ENCODE measurements at places on chromosomes 1 and 21. TPM values are rescaled to one million over a fixed set of nuclear protein-coding genes. Genes with fewer than 3 reads are reported as not detected.

DNA sequence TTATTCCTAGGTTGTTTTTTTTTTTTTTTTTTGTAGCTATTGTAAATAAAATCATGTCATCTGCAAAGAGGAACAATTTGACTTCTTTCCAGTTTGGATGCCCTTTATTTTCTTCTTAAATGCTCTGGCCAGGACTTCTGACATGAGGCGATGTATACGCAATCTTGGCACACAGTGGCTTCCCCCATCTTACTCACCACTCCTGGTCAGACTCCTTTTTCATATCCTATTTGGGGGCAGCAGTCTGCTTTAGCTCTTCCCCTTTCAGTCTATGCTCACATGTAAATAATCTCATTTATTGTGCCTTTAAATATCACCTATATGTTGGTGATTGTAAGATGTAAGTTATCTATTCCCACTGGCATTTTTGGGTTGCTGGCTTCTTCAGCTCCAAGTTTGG is 56.1 kb downstream of the SLAMF6 start:
- no peak for ATAC-seq

GRCh38 chr1:66214901-66215300 is 319.1 kb upstream of the SGIP1 start:
- ATAC-seq, result no peak

DNA sequence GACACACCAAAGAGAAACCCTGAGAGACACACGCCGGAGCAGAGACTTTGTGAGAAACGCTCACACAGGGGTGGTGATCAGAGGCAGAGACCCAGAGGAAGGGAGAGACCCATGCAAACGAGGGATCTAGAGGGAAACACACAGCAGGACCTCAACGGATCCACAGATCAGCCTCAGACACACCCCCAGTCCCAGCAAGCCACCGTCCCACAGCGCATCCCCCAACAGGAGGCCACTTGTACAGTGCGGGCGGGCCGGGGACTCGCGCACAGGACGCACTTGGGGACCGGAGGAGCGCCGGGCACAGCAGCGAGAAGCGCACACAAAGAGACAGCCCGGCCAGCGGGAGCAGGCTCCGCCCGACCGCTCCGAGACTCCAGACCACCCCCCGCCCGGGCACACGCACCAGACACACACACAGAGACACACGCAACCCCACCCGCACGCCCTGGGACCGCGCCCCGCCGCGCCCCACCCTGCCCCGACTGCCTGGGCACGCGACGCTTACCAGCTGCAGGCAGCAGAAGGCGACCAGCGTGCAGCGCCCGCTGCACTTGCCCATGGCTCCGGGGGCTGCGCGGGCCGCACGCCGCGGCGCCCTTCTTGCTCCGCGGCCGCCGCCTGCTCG is 587 bp downstream of the NKAIN1 start:
- ATAC-seq, result peak; percentile 59

- no peak for ATAC-seq
Observed at GRCh38 chr21:29145354-29145782, 14.9 kb downstream of the MAP3K7CL start.

DNA sequence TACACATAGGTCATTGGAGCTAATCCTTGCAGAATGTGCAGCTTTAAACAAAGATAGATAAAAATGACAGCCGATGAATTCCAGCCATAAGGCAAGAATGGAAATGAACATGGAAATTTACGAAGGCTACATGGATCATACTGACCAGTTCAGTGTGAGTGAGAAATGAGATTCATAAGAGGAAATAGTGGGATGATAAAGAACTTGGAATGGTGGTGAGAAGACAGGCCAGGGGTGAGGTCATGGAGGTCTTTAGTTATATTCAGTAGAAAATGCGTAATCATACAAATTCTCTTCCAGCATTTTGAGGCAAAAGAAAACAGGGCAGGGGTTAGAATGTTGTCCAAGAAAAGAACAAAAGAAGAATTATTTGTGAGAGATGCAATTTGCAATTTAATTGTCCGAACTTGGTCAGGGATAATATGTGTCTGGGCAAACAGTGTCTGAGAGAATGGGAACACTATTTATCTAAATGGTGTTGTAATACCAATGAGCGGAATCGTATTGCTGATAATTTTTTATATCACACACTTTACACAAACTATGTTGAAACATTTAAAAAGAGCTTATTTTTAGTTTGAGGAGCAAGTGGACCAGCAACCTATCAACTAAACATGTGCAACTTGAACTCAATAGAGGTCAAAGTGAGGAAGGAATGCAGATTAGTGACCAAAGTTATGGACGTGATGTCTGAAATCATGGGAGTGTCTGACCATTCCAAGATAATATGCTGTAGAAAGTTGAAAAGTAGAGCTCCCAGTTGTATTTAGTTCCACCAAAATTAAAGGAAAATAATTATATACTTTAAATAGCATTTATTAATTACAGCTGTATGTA is 739.0 kb upstream of the NCAM2 start:
- no peak for ATAC-seq

GRCh38 chr1:164914208-164914607 is 355.2 kb downstream of the PBX1 start:
- peak; percentile 82 for ATAC-seq

- ATAC-seq, result no peak
Observed at GRCh38 chr1:233082778-233083550, 132.6 kb downstream of the NTPCR start.

DNA sequence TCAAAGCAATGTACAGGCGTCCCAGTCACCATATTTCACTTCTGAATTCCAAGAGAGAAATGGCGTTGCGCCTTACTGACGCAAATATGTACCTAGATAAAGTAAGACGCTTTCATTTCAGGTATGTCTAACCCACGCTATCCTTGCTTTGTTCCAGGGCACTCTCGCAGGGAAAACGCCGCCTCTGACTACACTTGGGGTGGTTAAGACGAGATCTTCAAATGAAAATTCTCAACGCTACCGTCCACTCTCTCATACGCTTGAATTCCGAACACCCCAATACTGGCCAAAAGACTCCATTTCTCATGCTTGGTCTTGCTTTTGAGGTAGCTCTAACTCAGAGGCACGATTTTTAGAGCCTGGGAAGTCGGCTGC is 736 bp upstream of the ZMPSTE24 start:
- ATAC-seq, result no peak

- no peak for ATAC-seq
Observed at GRCh38 chr1:212077028-212077427, 41.5 kb downstream of the DTL start.

DNA sequence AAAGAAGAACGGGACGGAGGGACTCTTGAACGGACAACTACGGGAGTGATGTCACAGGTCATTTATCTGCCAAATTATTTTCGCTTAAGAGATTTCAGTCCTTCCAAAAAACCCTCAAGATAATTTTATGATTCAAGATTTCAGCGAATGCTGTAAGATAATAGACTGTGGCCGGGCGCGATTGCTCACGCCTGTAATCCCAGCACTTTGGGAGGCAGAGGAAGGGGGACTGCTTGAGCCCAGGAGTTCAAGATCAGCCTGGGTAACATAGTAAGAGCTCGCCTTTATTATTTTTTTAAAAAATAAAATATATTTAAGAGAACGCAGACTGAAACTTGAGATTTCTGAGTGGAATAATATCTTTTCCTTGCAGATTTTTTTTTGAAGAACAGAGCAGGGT is 609 bp downstream of the RWDD2B start:
- no peak for ATAC-seq

GRCh38 chr1:33137800-33138199 is 44.0 kb downstream of the TRIM62 start:
- peak; percentile 73 for ATAC-seq

DNA sequence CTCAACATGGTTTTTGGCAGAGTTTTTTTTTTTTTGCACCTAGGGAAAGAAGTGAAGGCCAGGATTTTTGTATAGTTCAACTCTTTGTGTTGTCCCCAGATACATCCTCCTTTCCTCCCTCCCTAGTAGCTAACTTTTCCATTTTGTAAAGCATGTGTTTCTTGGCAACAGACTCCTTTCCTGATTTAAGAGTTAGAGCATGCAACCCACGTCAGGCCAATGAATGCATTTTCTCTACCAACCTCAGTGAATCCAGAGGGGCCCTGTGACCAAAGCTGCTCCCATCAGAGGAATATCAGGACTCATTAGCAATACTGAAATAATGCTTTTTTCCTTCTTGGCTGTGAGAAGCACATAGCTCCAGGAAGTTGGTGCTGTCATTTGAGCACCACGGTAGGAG is 287.2 kb downstream of the LMO4 start:
- ATAC-seq, result no peak

DNA sequence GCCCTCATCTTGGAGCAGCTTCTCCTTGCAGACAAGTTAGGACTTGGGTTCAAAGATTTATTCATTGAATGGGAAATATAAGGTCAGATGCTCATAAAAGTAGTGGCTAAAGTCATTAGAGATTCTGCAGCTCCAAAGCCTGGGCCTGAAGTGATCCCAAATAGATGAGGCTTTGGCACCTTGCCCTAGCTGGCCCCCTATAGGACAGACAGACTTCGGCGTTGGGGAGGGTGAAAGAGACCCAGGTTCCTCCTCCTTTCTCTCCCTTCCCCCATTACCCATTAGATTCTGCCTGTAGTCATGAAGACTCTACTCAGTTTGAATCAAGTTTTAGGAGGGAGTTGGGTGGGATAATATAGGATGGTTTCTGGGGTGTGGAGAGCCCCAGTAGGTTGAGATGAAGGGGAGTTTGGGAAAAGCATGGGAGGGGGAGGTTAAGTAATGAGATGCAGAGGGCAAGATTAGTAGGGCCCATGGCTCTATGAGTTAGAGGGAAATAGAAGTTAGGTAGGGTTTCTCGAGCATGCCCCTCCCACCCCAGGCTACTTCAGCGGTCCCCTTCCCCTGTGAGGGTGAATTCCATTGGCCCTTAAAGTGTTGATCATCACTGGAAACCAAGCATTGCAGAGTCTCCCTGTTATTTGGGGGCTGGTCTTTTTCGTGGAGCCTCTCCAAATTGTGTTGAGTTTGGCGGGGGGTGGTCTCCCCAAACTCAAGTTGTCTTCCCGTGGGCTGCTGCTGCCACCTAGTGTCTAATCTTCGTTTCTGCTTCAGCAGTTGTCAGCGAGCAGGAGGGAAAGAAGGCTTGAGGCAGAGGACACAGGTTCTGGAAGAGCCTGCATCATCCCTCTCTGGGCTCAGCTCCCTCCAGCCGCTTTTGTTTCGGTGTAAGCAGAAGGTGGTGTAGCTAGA is 2.1 kb upstream of the AHDC1 start:
- ATAC-seq, result peak; percentile 13

Gene DCDC2B
- 1.1 TPM for total RNA-seq

Gene RGS16
- 26.3 TPM for total RNA-seq

Gene C4BPA
- not detected for total RNA-seq

Gene CBR1
- total RNA-seq, result 14.7 TPM

Measured in motor neuron (in vitro differentiated cells).